ENCODE measurements at places on chromosomes 5 and 9. TPM values are rescaled to one million over a fixed set of nuclear protein-coding genes. Genes with fewer than 3 reads are reported as not detected.

- DNase-seq: no peak
Observed at GRCh38 chr9:105842023-105842644, 147.8 kb downstream of the TMEM38B start.

GRCh38 chr9:137423514-137424291 is 510 bp downstream of the NOXA1 start:
- DNase-seq: no peak

DNA sequence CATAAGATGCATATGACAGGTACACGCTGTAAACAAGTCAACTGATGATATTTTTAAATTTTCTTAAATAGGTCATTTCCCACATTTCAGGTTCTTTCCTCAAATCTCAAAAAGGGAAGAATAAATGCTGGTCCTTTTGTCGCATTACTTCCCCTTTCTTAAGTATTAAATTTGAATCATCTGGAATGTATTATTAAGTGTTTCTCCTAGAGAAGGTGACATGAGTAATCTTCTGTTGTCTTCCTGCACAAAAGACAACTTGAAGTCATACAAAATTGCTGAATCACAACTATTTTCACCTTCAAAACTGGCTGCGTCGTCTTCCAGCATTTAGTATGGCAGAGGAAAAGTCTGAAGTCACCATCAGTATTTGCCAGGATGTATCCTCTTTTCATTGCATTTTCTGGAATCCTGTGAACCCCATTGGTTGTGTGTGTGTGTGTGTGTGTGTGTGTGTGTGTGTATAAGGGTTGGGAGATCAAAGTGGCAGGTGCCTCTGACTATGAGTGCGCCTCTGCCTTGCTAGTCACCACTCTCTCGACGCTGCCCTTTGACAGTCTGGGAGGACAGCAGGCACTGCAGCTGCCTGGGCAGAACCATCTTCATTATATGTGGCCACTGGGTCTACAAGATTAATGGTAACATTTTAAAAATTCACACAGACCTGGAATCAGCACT is 86.9 kb downstream of the MVB12B start:
- no peak for DNase-seq

DNA sequence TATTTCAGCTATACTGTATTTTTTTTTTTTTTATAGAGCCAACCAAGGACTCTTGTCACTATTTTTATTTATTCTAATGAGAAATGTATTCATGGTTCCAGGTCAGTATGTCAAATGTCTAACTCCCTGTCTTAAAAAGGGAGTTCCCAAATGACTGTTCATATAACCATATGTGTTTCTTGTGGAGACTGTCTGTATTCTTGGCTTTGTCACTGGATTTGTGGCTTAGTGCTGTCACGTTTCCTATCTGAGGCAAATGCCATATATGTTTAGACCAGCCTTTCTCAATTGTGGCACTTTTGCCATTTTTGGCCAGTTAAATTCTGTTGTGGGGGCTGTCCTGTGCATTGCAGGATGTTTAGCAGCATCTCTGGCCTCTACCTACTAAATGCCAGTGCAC is 3.1 kb downstream of the GCNT1 start:
- no peak for DNase-seq

- DNase-seq: no peak
Observed at GRCh38 chr9:96183751-96184150, 118.2 kb downstream of the HSD17B3 start.

GRCh38 chr9:99264070-99264680 is 42.1 kb downstream of the SEC61B start:
- DNase-seq: no peak

DNA sequence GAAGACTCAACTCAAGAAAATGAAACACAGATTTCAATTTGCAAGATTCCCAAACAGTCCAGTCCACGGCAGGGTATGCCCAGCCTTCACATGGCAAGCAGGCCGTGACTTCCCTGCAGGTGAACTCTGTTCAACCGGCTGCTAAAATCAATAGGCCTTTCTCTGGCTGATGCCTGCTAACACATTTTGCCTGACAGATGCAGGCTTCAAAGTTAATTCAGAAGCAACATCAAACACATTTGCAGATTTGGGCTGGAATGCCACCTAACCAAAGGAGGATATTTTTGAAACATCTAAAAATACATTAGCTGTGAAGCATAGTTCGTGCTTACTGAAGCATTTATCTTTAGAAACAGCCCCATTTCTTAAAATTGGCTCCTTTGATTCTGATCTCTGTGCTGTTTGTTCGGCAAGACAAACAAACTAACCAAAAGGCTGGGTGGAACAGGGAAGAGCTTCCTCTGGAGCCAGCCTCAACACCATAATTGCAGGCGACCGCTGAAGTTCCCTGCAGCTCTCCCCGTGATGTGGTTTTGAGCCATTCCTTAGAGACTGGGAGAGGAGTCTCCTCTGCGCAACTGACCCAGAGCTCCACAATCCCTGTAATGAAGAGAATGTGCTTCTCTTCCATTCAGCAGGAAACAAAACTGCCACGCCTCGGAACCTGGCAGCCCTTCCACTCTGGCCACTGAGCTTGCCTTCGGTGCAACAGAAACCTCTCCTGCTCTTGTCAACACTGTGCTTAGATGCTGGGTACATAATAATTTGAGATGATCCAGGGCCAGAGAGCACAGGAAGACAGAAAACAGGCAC is 126.5 kb downstream of the MYO10 start:
- no peak for DNase-seq

DNA sequence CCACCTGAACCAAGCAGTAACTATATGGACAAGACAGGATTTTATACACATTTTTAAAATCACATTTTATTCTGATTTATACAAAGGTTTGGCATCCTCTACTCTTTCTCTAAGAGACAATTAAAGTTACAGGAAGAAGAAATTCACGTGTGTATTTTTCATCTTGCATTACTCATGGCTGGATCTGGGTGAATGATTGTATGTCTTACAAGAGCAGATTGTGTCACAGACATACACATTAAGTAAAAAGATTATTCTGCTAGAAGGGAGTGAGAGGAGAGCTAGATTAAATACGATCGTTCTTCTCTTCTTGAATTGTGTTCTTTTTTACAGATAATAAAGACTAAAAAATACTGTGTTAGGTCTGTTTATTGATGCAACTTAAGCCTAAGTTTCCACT is 20.8 kb upstream of the CEP120 start:
- DNase-seq: no peak

DNA sequence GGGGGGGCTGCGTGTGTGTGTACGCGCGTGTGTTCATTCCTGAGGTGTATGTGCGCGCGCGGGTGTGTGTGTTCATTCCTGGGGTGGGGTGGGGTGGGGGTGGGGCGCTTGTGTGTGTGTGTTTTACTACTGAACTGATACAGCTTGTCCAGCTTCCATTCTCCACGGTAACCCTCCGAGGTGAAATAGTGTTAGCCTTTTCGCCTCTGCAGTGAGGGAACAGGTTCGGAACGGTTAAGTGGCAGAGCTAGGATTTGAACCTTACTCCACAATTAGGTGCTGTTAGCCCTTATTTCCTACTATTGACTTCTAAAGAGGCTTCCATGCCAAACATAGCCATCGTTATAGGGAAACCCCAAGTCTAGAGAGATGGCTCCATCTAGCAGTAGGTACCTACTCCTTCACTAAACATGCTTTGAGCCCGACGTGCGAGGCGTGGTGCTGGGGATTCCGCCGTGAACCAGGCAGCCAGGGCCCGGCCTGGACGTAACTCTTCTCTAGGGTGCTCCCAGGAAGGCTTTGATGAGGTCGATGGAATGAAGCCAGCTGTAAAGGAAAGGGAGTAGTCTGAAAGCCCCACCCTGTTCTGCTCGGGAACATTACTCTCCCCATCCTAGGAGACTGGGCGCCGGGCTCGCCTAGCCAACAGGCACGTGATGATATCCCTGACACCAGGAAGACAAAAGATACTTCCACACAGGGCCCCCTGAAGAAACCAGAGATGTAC is 782 bp upstream of the SKP1 start:
- DNase-seq: no peak

Gene MEGF10
- 1.4 TPM for total RNA-seq

Gene NR4A3
- 0.13 TPM for total RNA-seq

Measured in left lobe of liver (tissue), 2 donors.